Activated CD4-positive, alpha-beta T cell treated with anti-CD3 and anti-CD28 coated beads for 36 hours (primary cell): ENCODE measurements at places on chromosomes 16 and 17. TPM values are rescaled to one million over a fixed set of nuclear protein-coding genes. Genes with fewer than 3 reads are reported as not detected.

- peaks cover 19% of the 10 kb centered on the region for H3K4me1 ChIP-seq
- no peak for DNase-seq
- no peaks in the 10 kb centered on the region for H3K27me3 ChIP-seq
- peaks cover 8% of the 10 kb centered on the region for H3K36me3 ChIP-seq
Measured at GRCh38 chr17:2094891-2095535, 40.1 kb downstream of the HIC1 start.

DNA sequence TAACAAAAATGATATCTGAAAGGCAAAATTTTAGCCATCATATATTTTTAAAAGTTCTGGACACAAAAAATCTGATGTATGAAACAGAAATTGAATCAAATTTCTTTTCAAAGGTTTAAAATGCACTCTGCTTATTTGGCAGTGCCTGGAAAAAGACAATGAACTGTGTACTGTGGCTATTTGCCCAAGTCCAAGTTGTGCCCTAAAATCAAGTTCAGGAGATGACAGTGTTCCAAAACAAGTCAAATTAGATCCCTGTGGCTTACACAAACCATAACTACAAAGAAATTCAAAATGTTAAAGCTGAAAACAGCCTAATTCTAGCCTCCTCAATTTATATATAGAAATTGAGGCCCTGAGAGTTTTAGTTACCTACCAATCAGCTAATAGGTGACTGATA, 25.6 kb downstream of the CMC2 start:
- no peak overlapping the region for H3K27ac ChIP-seq
- no peaks in the 10 kb centered on the region for H3K27me3 ChIP-seq
- DNase-seq = no peak
- H3K36me3 ChIP-seq = peaks cover 23% of the 10 kb centered on the region
- H3K4me1 ChIP-seq = peaks cover 5% of the 10 kb centered on the region

MT1E gene
- 108 TPM for total RNA-seq

DNA sequence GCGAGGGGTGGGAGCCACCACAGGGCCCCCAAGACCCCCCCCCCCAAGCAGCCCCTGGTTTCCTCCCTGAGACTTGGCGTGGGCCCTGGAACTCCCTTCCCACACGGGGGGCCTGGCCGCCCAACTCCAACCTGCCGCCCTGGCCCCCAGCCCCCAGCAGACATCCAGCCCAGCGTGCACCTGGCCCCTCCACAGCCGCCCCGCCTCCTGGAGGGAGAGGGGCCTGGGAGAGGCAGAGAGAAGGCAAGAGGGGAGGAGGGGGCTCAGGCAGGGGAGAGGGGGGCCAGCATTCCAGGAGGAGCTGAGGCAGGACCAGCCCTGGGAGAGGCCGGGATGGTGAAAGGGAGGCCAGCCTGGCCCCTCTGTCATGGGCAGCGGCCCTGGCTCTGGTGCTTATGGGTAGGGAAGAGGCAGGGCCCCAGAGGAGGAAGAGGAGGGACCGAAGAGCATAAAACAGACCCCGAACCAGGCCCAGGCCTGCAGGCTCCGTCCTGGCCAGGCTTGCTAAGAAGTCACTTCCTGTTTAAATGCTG, 16.7 kb downstream of the IL34 start:
- H3K36me3 ChIP-seq = no peaks in the 10 kb centered on the region
- no peak overlapping the region for H3K4me3 ChIP-seq
- H3K4me1 ChIP-seq = no peaks in the 10 kb centered on the region
- no peak overlapping the region for H3K27ac ChIP-seq
- no peaks in the 10 kb centered on the region for H3K27me3 ChIP-seq

CHD9NB gene
- total RNA-seq = 0.14 TPM

DNA sequence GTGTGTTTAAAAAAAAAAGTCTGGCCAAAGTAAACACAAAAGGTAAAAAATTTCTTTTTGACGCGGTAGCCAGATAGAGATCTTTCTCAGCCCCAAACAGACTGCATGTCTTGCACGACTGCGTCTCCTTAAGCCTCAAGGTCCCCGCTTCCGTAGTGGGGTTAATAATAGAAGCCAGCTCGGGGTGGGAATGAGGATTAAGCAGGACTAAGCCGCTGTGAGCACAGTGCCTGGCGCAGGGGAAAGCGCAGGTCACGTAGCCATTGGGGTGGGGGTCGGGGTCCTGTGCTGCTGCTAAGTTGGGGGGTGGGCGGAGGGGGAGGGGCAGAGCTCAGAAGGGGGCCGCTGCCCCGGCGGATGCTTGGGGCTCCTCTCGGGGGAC, 521 bp downstream of the GGA2 start:
- H3K27me3 ChIP-seq = no peaks in the 10 kb centered on the region
- H3K4me3 ChIP-seq = peak overlapping the region; percentile 89
- peaks cover 29% of the 10 kb centered on the region for H3K36me3 ChIP-seq
- H3K4me1 ChIP-seq = peaks cover 49% of the 10 kb centered on the region

DNA sequence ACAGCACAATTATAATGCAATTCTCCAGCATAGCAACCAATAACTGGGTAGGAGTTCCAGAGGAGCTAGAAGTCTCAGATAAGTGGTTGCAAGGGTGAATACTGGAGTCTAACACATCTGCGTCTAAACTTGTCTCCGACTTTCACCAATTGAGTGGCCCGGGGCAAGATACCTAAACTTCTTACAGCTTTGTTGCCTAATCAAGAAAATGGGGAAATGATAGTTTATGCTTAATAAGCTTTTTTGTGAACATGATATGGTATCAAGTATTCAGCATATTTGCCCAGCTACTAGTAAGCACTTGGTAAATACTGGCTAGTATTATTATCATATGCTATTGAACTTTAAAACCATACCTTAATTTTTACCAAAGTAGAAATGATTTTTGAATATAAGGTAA, 183.5 kb downstream of the KCNJ2 start:
- no peaks in the 10 kb centered on the region for H3K36me3 ChIP-seq
- no peak overlapping the region for H3K4me3 ChIP-seq
- no peak overlapping the region for H3K27ac ChIP-seq

- no peak overlapping the region for H3K4me3 ChIP-seq
- H3K27ac ChIP-seq = no peak overlapping the region
- H3K36me3 ChIP-seq = no peaks in the 10 kb centered on the region
- H3K27me3 ChIP-seq = peaks cover 15% of the 10 kb centered on the region
- H3K4me1 ChIP-seq = peaks cover 3% of the 10 kb centered on the region
Measured at GRCh38 chr17:36148559-36149295, 27.7 kb downstream of the TBC1D3B start.

ZNF500 gene
- 11.6 TPM for total RNA-seq

C1QTNF1 gene
- not detected for total RNA-seq

DNA sequence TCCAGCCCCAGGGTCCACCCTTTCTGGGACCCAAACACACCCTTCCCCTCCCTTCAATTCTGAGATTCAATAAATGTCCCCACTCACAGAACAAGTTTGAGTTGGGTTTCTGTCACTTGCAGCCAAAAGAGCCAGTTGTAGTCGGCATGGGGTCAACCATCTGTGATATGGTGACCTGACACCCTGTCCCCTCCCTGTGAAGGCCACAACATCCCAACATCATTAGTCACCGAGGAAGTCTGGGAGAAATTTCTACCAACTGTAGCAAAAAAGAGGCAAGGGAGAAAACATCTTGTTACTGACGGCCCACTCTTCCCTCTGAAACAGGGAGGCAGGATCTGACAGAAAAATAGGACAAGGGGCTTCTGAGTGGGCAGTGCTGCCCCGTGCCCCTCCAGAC, 638 bp upstream of the LYZL6 start:
- no peak for DNase-seq
- H3K4me1 ChIP-seq = no peaks in the 10 kb centered on the region
- H3K36me3 ChIP-seq = no peaks in the 10 kb centered on the region
- H3K27ac ChIP-seq = no peak overlapping the region

TP53I13 gene
- total RNA-seq = 41.5 TPM

GRCh38 chr16:70428178-70428998, 10.5 kb downstream of the ST3GAL2 start:
- no peak overlapping the region for H3K4me3 ChIP-seq
- no peaks in the 10 kb centered on the region for H3K36me3 ChIP-seq
- DNase-seq = peak; percentile 85
- no peaks in the 10 kb centered on the region for H3K27me3 ChIP-seq
- H3K4me1 ChIP-seq = peaks cover 57% of the 10 kb centered on the region

- H3K27ac ChIP-seq = no peak overlapping the region
- no peaks in the 10 kb centered on the region for H3K36me3 ChIP-seq
- peaks cover 22% of the 10 kb centered on the region for H3K4me1 ChIP-seq
- no peak for DNase-seq
- H3K27me3 ChIP-seq = no peaks in the 10 kb centered on the region
Measured at GRCh38 chr17:57097832-57098421, 12.9 kb downstream of the AKAP1 start.

GRCh38 chr17:50596191-50597037, 35.9 kb downstream of the CACNA1G start:
- no peak overlapping the region for H3K4me3 ChIP-seq
- H3K4me1 ChIP-seq = no peaks in the 10 kb centered on the region
- H3K27me3 ChIP-seq = no peaks in the 10 kb centered on the region
- no peaks in the 10 kb centered on the region for H3K36me3 ChIP-seq
- H3K27ac ChIP-seq = no peak overlapping the region
- DNase-seq = peak; percentile 19

DNA sequence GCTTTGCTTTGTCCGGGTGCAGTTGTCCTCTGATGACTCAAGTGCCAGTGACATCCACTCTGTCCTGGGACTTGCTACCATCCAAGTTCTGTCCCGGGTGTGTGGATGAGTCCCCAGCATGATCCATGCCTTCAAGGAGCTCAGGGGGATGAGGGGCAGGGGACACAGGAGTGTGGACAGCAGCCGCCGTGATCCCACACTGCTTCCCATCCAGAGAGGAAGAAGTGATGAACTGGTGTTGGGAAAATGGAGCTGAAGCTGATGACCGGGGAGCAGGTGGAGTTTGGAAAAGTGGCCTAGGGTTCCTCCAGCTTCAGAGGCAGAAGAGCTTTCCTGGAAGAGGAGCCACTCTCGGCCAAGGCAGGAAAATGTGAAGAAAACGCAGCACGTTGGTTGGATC, 249.6 kb upstream of the TNRC6C start:
- H3K4me1 ChIP-seq = no peaks in the 10 kb centered on the region
- H3K4me3 ChIP-seq = no peak overlapping the region
- peaks cover 3% of the 10 kb centered on the region for H3K36me3 ChIP-seq
- no peak overlapping the region for H3K27ac ChIP-seq
- no peak for DNase-seq

- H3K27me3 ChIP-seq = peaks cover 11% of the 10 kb centered on the region
- H3K36me3 ChIP-seq = no peaks in the 10 kb centered on the region
- no peak overlapping the region for H3K4me3 ChIP-seq
- no peak for DNase-seq
- H3K4me1 ChIP-seq = no peaks in the 10 kb centered on the region
Measured at GRCh38 chr17:1916316-1916715, 86.5 kb downstream of the RPA1 start.

DNA sequence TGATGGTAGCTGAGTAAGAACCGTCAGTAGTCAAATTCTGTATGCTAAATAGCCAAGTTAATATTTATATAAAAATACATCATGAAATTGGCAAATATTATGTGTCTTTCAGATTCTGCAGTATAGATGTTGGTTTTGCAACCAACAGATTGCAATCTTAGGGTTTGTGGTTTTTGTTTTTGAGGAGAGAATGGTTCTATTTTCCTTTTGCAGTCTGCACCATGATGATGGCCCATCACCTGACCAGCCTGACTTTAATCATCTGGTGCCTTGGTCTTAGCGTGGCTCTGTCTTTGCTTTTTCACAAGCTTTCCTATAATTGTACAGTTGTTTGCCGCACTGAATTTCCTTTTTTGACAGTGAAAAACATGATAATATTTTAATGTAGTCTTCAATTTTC, 50.7 kb downstream of the NUP93 start:
- H3K27ac ChIP-seq = no peak overlapping the region
- H3K4me1 ChIP-seq = peaks cover 29% of the 10 kb centered on the region
- peaks cover 2% of the 10 kb centered on the region for H3K36me3 ChIP-seq
- no peaks in the 10 kb centered on the region for H3K27me3 ChIP-seq

TMEM238L gene
- total RNA-seq = not detected

CX3CL1 gene
- total RNA-seq = not detected

GRCh38 chr17:77140878-77141767, at the start of gene SEC14L1:
SEC14L1 (plus strand) TSS chr17:77140969; CDS start chr17:77143597, 2,628 bp downstream.
- peak; percentile 56 for DNase-seq
- H3K36me3 ChIP-seq = peaks cover 38% of the 10 kb centered on the region
- no peaks in the 10 kb centered on the region for H3K27me3 ChIP-seq
- peak within 1 kb of the TSS; percentile 93 for H3K27ac ChIP-seq
- H3K4me3 ChIP-seq = peak within 1 kb of the TSS; percentile 80

GRCh38 chr17:39763051-39763820, 25.5 kb downstream of the GRB7 start:
- H3K36me3 ChIP-seq = peaks cover 75% of the 10 kb centered on the region
- H3K4me3 ChIP-seq = no peak overlapping the region
- no peak for DNase-seq
- peak overlapping the region; percentile 52 for H3K27ac ChIP-seq
- H3K27me3 ChIP-seq = no peaks in the 10 kb centered on the region

GRCh38 chr17:30236766-30237165, 1.3 kb upstream of the SLC6A4 start:
- no peaks in the 10 kb centered on the region for H3K36me3 ChIP-seq
- peaks cover 59% of the 10 kb centered on the region for H3K27me3 ChIP-seq
- peaks cover 11% of the 10 kb centered on the region for H3K4me1 ChIP-seq
- H3K27ac ChIP-seq = no peak overlapping the region
- no peak overlapping the region for H3K4me3 ChIP-seq

DNA sequence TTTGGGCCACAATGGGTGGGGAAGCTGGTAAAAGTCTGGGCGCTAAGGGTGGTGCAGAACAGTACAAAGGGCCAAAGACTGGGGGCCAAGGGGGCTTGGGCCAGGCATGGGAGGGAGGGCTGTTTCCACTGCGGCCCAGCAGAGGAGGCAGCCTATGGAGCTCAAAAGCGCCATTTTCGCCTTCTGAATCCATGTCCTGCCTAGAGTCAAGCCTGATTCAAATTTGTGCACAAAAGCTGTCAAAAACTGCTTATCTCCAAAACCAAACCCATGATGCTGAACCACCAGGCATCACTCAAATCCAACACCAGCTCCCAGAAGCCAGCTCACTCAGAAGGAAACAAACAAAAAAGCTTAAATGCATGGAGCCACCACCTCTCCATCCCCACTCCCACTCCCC, 16.0 kb downstream of the COG7 start:
- peaks cover 37% of the 10 kb centered on the region for H3K36me3 ChIP-seq
- H3K27ac ChIP-seq = no peak overlapping the region
- H3K4me3 ChIP-seq = no peak overlapping the region
- H3K4me1 ChIP-seq = no peaks in the 10 kb centered on the region
- H3K27me3 ChIP-seq = no peaks in the 10 kb centered on the region

DNA sequence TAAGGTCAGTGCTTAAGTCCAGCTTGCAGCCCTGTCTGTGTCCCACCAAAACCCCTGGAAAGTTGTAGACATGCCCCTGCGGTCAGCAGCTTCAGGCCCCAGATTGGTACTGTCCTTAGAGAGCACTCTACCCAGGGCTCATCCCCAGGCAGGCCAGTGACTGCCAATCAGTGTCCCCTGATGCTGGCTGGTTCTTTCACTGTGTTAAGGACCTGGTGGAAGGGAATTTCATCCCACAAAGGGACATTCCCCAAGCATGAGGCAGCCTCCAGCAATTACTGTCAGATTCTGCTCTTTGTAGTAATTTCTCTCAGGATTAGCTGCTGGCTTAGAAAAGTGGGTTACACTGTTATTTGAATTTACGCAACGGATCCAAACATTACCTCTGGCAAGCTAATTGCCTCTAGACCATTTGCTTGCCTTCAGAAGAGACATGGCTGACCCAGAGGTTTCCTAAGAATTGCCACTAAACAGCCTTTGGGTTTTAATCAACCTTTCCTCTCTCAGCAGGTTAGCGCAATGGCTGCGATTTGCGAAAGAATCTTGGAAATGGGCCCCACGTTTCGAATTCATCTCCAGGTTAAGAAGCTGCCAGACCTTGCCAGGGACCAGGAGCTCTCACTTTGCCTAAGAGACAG, 5.9 kb downstream of the IRX6 start:
- no peak overlapping the region for H3K4me3 ChIP-seq
- H3K4me1 ChIP-seq = no peaks in the 10 kb centered on the region
- no peak overlapping the region for H3K27ac ChIP-seq
- DNase-seq = no peak

CNTD1 gene
- not detected for total RNA-seq

- H3K27me3 ChIP-seq = no peaks in the 10 kb centered on the region
- H3K36me3 ChIP-seq = no peaks in the 10 kb centered on the region
- H3K4me3 ChIP-seq = no peak overlapping the region
- peaks cover 10% of the 10 kb centered on the region for H3K4me1 ChIP-seq
Measured at GRCh38 chr17:34665150-34665806, 85.9 kb downstream of the TMEM132E start.
